ENCODE measurements at places on chromosomes 4 and X.

DNA sequence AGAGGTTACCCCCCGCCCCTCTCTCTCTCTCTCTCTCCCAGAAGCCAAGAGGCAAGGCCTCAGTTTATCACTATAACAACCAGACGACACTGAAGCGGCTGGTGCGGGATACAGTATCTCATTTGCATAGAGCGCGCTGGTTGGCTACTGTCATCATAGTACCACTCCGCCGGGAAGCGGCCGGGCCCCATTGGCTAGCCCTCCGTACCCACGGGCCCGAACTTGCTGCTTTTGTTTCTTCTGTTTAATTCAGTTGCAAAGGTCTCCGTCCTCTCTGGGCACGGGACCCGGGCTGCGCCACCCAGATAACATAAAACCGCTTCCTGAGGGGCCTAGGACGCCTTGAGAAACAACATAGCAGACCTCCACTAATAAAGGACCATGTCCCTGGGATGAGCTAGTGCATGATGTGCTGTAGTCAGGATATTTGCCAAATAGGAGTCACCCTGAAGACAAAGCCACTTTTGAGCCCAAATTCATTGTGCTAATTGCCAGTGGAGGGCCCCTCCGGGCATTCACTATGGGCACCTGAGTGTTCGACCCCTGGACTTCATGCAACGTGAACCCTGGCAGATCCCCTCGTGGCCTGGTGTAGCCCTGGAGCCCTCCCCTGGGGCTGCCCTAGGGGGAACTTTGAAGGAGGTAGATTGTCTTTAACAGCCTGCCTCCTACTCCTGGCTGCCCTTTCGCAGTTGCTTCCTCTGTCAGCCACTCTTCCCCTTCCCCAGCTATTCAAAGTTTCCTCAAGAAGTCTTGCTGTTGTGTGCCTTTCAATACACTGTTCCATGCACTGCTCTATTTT is at the start of gene PCYT1B:
Gene PCYT1B (minus strand): TSS at position 91 of the 802 bp plus-strand sequence. CDS start 242 bp downstream, outside the sequence.
- peak; percentile 64 for DNase-seq

DNA sequence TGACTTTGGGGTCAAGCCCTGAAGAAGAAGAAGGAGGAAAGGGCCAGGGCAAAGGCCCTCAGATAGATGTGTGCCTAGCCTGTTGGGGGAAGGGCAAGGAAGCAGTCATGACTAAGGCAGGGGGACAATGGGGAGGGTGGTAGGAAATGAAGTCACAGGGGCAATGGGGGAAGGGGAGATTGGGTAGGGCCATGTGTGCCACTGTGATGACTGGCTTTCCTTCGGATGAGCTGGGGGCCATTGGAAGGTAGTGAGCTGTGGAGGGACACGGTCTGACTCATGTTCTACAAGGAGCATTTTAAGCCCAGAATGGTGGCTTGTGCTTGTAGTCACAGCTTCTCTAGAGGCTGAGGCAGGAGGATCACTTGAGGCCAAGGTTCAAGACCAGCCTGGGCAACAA is 642.0 kb downstream of the MID1IP1 start:
- DNase-seq = no peak

- no peak for DNase-seq
Observed at GRCh38 chr4:24775750-24776149, 19.6 kb upstream of the SOD3 start.

DNA sequence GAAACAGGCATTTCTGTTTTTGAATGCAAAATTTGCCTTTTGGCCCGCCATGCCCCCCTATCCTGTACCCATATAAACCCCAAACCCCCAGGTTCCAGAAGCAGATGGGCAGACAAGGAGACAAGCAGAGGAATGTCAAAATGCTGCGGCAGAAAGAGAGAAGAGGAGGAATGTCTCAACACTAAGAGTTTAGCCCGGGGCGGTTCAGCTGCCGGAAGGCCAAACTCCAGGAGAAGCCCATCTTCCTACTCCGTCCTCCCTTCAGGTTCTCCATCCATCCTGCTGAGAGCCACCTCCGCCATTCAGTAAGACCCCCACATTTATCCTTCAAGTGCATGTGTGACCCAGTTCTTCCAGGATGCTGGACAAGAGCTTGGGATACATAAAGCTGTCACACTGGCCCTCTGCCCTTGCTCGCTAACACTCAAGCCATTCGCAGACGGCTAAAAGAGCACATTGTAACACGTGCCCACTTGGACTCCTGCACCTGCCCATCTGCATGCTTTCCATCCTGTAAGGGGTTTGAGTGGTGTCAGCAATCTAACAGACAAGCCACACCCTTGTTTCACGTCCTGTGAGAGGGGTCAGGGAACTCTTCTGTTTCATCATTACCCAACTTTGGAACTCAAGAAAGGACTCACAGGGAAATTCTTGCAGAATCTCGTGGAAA is 31.3 kb downstream of the TLR10 start:
- DNase-seq = no peak

GRCh38 chr4:73730292-73730691 is 10.1 kb upstream of the CXCL8 start:
- no peak for DNase-seq

- DNase-seq = no peak
Observed at GRCh38 chr4:100208964-100209363, 18.7 kb upstream of the DDIT4L start.

- no peak for DNase-seq
Observed at GRCh38 chr4:70760662-70761061, 38.9 kb downstream of the RUFY3 start.

DNA sequence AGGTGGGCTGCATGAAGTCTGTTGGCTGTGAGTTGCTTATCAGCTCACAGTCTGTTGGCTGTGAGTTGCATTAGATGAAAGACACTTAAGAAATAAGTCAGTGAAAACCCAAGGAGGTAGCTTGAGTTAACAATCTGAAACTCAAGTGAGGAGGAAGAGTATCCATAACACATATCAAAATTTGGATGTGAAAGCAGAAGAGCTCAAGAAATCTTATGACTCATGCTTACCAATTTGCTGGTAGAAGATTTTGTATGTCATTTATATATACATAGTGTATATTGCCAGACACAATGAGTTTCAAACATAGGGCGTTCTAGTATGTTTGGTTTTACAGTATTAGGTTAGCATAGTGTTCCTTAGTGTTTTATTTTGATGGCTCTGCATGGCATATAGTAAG is 107.4 kb downstream of the DDIT4L start:
- no peak for DNase-seq
